IPS DF 19.7 (cell line): ENCODE measurements at places on chromosomes 7 and 10.

GRCh38 chr7:68434857-68435256 lies 1163.4 kb upstream of the AUTS2 start:
- DNase-seq = no peak

- no peak for DNase-seq
These were observed 219.1 kb downstream of the MAD1L1 start for GRCh38 chr7:2013381-2014311.

DNA sequence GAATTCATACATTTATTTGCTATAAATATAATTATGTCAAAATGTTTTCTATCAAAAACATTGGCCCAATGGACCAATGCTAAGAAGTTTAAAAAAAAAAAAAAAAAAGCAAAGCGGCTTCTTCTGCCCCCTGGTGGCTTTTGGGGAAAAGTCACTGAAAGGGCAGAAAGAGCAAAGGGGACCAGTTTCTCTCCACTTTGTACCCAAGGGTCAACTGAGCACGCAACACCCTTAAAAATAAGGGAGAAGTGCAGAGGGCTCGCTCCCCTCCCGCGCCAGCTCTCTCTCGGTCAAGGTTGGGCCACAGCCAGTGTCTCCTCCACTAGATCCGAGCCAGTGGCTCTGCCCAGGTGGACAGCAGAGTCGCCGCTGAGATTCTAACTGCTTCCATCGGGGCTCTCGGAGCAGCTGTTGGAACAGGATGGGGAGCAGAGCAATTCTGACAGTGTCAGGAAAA lies 136.4 kb upstream of the FGFR2 start:
- no peak for DNase-seq

DNA sequence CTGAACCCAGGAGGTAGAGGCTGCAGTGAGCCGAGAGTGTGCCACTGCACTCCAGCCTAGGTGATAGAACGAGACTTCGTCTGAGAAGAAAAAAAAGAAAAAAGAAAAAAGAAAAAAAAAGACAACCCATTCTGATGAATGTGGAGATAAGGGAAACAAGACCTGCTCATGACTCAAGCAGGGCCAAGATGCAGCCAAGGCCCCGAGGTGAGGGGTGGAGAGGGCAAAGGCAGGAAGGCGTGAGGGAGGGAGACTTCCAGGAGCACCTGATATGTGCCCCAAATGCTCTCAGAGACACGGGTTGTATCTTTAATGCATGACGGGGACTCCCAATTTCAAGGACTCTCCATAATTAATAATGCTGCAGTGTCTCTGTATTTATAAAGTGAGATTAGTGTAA lies 134.6 kb downstream of the PIP4K2A start:
- DNase-seq = no peak

GRCh38 chr10:73841061-73841421 lies 29.6 kb upstream of the NDST2 start:
- no peak for DNase-seq

GRCh38 chr10:11608159-11609013 lies 3.1 kb downstream of the USP6NL start:
- DNase-seq = no peak

- DNase-seq = no peak
These were observed 64.5 kb downstream of the LRRTM3 start for GRCh38 chr10:66990143-66990830.

DNA sequence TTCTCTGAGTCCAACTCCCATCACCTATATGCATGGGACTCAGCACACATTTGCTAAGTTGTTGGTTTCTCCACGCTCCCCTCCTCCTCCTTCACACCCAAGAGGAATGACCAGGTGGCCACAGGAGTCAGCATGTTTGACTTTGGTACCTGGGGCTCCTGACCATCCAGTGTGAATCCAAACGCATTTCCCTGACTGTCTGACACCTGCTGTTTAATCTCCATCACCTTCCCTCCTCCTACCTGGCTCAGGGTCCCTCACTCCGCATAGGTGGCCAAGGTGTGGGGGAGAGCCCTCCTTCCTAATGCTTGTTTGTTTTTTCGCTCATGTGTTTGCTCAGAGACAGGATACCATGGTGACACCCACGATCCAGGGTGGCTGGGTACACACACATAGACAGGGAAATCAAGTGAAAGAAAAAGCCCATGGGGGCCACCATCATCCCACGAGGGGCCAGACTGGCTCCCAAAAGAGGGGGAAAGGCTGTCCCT lies 194.9 kb downstream of the KCNMA1 start:
- no peak for DNase-seq

GRCh38 chr7:105036217-105037168 lies 22.5 kb downstream of the KMT2E start:
- DNase-seq = no peak

GRCh38 chr7:120276720-120277119 lies 3.7 kb downstream of the KCND2 start:
- DNase-seq = no peak

DNA sequence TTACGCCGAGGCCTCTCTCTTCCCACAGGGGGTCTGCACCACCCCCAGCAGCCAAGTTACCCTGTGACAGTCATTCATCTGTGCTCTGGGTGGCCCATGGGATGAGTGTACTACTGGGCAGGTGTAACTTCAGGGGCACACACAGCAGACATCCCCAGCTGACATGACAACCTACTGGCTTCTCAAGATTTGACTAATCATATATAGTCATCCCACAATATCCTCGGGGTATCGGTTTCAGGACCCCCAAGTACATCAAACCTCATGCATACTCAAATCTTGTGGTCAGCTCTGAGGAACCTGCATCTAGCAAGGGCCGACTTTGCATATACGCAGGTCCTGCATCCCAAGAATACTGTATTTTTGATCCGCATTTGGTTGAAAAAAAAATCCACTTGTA lies 336.9 kb upstream of the C7orf33 start:
- DNase-seq = no peak

DNA sequence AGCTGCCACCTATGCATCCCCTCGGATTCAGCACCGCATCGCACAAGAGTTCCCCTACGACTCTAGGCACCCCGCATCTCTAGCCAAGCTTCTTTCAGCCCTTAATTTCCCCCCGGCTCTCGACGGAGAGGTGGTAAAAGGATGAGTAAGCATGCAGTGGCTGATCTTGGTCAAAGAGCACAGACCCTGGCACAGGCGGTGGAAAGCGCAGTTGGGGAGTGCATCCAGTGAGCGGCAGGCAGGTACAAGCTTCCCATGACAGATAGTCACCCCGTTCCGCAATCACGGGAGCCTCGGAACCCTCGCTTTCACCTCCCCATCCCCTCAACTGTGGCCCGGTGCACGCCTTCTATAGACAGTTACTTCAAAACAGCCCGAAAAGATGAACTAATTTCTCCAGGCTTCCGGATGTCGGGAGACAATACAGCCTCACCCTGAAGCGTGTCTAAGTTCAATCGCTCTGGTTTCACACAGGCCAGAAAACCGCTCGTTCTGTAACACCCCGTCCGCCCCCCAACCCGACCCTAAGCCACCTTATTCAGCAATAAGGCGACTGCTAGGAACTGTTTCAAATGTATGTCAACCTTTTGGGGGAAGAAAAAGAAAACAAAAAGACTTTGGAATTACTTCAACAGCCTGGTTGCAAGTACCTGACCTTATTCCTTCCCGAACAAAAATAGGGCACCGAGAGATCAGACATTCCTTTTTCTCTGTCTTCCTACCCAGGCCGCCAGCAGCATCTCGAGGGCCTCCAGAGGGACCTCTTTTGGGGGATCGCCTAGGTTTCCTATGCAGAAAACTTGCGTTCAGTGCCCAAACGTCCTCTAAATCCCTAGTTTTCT lies 1.4 kb downstream of the RHEB start:
- no peak for DNase-seq

GRCh38 chr7:118615-119391 lies 73.6 kb upstream of the FAM20C start:
- DNase-seq = no peak

DNA sequence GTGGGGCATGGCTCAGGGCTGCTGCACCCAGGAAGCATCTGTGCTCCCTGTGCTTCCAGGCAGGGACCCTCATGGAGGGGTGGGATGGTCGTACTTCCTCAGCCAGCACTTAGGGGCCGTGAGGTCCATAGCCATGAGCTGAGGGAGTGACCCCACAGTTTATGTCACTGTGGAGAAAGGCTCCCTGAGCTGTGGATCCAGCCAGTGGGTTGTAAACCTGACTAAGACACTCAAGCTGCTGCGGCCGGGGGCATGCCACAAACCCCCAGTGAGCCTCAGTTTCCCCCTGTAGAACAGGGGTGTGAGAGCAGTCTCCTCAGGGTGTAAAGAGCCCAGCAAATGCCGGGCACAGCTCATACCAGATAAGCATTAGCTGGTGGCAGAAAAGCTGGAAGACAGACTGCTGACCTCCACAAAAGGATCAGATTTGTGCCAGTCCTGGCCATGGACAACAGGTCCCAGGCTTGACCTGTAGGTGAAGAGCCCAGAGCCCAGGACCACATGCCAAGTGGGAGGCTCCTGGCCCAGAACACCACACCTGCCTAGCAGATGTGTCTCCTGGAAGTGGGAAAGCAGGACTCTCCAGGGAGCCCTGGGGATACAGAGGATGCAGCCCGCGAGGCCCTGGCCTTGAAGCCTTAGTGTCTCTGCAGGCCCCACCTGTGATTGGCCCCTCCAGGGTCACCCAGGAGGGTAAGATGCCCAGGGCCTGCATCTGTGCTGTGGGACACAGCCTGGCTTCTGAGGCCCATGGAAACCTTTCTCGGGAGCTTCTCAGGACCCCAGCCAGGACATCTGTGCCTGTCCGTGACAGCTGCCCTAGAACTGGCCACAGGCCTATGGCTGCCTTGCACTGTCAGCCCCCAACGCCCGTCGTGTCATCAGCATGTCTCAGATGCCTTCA lies 78.1 kb upstream of the RET start:
- no peak for DNase-seq

- DNase-seq = no peak
These were observed 38.0 kb upstream of the VSIR start for GRCh38 chr10:71811351-71811750.

GRCh38 chr10:71889388-71889987 lies 38.4 kb upstream of the PSAP start:
- no peak for DNase-seq

DNA sequence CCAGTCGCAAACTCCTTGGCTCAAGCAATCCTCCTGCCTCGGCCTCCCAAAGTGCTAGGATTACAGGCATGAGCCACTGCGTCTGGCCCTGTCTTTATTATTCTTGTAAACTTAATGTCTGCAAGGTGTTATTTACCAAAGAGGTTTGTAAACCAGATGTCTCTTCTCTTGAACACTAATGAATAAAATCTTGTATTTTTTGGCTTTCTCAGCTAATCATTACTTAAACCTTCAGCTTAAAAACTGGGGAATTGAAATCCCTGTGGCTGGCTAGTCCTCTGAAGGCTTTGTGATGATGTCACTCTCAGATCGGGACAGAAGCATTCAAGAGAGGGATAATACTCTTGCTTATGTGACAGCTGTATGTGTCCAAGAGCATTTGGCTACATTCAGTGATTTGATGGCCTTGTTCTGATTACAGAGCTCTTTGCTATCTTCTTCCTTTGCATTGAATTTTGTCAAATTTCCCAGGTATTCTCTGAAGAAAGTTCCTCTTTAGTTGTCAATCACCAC lies 130.3 kb downstream of the BICC1 start:
- DNase-seq = no peak

DNA sequence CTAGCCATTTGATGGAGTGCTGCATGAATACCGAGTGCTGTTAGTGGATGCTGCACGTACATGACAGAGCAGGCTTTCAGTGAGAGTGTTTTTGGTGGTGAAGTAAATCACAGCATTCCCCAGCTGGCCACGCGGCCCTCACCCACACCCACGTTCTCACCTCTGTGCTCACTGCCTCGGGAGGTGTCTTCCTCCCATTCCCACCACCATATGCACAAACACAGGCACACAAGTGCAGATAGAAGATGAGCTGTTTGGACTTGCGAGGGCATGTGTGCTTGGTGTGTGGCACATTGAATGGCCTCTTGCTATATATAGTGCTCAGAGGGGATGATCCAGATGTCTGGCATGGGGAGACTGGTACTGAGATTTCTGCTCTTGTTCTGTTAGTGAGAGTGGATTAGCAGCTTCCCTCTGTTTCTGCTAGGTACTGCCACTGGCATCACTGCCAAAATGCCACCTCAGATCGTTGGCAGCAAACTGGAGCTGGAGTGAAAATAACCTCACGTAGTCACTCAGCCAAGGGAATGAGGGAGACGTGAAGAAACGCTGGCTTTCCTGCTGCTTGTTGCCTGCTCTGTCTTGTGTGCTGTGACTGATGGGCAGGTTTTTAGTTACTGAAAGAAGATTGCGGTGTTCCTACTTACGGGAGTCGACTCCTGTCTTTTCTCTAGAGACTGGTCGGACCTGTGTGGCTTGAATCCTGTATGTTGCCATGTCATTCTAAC lies 19.1 kb downstream of the DNAJB6 start:
- no peak for DNase-seq

GRCh38 chr10:24193330-24193729 lies 15.6 kb upstream of the KIAA1217 start:
- no peak for DNase-seq

- no peak for DNase-seq
These were observed 97.2 kb upstream of the DKK1 start for GRCh38 chr10:52216852-52217251.

- DNase-seq = no peak
These were observed 29.7 kb downstream of the IMMP2L start for GRCh38 chr7:111532625-111533024.

DNA sequence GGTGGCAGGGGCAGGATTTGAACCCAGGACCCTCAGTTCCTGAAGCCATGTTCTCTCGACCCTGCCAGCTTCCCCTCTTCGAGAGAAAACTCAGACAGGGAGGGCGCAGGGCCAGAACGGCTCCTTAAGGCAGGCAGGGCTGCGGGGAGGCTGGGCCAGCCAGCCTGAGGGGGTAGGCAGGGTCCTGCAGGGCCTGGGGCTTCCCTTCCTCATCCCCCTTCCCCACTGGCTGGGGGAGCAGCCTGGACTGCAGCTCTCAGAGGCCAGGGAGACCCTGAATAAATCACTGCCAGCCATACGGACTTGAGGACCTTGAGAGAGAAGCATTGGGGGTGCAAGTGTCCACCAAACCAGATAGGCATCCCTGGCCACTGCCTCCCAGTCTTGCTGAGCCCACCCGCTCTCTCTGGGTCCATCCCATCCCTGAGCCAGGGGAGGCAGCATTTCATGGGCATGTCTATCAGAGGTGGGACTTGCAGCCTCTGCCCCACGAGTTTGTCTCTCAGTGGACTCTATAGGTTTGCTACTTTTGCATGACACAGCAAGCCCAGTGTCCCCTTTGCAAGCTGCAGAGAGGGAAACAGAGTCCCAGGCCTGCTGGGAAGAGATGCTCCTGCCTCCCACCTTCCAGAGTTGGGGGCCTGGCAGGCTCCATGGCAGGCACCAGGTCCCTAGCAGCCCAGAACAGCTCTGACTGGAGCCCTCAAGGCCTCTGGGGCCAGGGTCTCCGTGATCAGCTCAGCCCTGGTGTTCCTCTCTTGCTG lies 70.9 kb downstream of the MYL10 start:
- no peak for DNase-seq

GRCh38 chr10:130135676-130136225 lies 440 bp upstream of the GLRX3 start:
- no peak for DNase-seq
